Esophagus squamous epithelium (tissue), 5 donors: ENCODE measurements at places on chromosomes 4 and X. TPM values are rescaled to one million over a fixed set of nuclear protein-coding genes. Genes with fewer than 3 reads are reported as not detected.

DNA sequence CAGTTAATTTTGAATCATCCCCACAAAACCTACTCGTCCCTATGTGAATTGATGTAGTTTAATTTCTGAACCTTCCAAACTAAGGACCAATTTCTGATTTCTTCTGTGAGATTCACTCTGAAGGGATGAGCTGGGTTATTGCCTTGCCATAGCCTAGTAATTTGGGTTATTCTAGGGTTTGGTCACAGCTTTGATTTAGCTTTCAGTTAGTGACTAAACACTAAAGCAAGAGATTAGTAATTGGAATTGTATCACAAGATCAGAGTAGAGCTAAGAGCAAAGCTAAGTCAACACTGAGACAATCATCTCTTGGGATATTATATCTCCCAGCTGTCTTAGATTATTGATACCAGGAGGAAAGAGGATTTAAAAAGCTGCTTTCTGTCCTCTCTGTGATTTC lies 588.0 kb downstream of the CCSER1 start:
- H3K36me3 ChIP-seq = no peaks in the 10 kb centered on the region
- H3K27ac ChIP-seq = no peak overlapping the region
- H3K4me1 ChIP-seq = no peaks in the 10 kb centered on the region
- DNase-seq = no peak
- H3K27me3 ChIP-seq = no peaks in the 10 kb centered on the region

- no peaks in the 10 kb centered on the region for H3K4me1 ChIP-seq
- no peak overlapping the region for H3K27ac ChIP-seq
- DNase-seq = no peak
- no peaks in the 10 kb centered on the region for H3K36me3 ChIP-seq
Observed at GRCh38 chr4:244471-244870, 60.8 kb downstream of the ZNF732 start.

Gene BTK
- total RNA-seq = 0.53 TPM

DNA sequence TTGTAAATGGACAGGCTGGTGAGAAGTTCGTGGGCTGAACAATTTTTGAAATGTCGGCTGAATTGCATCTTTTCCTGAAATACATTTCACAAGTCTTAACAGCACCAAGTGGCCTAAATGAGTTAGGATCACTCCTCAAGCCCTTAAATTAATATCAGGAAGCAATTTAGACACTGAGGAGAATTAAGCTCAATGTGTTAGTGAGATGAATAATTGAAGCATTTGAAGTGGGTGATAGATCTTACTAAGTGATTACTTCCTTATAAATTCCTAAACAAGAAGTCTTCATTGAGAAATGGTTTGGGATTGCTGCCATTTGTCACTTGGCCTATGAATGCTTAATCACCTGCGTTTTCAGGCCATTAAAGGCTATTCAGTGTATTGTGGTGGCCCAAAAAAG lies 116.8 kb downstream of the NAA11 start:
- no peak for DNase-seq
- no peaks in the 10 kb centered on the region for H3K36me3 ChIP-seq
- no peak overlapping the region for H3K4me3 ChIP-seq
- peak overlapping the region; percentile 50 for H3K27ac ChIP-seq
- H3K27me3 ChIP-seq = no peaks in the 10 kb centered on the region
